ENCODE measurements at places on chromosomes 13 and 19. TPM values are rescaled to one million over a fixed set of nuclear protein-coding genes. Genes with fewer than 3 reads are reported as not detected.

GRCh38 chr13:110438776-110439175 lies 122.7 kb downstream of the RAB20 start:
- no peak for DNase-seq

DNA sequence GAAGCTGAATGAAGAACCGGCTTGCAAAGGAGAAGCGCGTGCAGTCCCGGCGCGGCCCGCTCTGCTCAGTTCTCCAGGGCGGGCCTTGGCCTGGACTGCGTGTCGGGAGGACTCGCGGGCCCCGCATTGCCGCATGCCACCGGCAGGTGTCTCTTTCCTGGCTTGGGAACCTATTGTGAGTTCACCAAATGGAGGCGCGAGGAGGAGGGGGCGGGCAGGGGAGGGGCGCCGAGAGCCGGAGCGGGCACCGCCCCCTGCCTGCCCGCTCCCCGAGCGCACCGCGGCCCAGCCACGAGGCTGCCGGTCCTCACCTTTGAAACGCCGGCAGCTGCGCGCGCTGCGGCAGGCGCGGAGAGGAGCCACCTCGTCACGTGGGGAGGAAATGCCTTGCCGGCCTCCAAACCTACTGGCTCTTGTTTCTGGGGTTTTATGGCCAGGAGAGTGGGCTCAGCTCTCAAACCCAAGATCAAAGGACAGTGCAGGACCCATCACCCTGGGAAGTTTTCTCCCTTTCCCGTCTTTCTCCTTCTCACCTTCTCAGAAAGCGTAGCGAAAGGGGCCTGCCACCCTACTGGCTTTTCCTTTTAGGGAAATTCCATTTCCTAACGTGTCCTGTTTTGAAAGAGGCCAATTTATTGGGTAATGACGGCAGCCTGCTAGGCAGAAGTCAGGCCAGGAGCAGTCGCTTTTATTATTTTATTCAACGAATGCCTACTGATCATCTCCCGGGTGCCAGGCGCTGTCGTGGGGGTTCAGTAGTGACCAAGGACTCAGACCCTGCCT lies 13.8 kb upstream of the UBE2L5 start:
- DNase-seq = peak; percentile 89

DNA sequence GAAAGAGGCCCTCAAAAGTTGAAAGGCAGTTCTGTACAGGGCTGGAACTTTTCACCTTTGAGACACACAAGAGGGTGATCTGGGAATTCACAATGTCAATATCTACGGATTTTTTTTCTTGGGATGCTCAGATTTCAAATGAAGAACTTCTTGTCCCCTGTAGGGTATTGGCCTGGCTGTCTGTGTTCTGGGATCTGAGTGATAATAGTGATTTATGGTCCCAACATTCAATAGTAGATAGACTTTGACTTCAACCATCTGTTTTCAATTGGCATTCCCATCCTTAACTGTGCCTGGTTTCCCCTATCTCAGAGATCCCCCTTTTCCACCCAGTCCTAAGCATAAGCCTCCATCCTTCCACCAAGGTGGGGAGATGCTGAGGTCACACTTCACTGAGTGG lies 274.1 kb downstream of the COG6 start:
- DNase-seq = no peak

DNA sequence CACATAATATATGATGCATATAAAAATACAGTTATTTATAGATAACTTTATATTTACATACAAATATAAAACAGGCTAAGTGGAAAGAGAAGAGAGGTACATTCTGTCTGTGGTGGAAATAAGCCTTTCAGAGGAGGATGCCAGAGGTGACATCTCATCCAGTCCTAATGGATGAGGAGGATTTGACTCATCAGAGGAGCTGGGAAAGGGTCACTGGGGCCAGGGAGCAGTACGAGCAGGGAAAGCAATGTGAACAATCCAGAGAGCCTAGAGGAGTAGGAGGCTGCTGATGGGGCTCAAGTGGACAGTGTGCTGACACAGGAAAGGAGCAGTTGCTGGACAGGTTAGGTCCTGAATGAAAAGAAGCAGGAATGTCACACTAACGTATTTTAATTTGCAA lies 18.6 kb downstream of the NALCN start:
- no peak for DNase-seq

The ERICH4 gene
- not detected for total RNA-seq

GRCh38 chr13:41304551-41304950 lies 6.5 kb upstream of the NAA16 start:
- no peak for DNase-seq

- DNase-seq = no peak
These were observed 13.3 kb upstream of the MKNK2 start for GRCh38 chr19:2064395-2064787.

DNA sequence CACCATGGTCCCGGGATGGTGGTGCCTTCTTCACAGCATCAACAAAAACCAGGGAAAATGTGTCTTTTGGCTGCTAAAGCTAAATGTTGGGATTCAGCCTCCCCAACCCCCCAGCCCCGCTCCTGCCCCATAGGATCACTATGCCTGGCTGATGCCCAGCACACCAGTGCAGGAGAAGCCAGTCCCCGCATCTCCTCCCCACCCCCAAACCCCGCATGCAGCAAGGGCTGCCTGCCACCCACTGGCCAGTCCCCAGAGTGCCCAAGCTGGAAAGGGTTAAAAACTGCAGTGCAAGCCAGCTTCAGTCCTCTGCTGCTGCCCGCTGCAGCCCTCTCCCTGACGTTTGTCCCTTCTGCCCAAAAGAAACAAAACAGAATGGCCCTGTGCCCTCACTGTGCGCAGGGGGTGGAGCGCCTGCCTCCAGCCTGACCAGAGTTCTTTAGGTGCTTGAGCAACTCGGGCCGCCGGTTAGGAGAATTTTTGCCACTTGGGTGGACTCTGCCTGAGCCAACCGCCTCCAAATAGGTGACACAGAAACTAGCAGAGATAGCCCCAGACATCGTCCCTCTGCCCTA lies 3.7 kb downstream of the CALM3 start:
- DNase-seq = no peak

Data from activated naive CD8-positive, alpha-beta T cell treated with anti-CD3 and anti-CD28 coated beads for 36 hours (primary cell).